ENCODE measurements at places on chromosomes 3 and 15.

- DNase-seq: no peak
Observed at GRCh38 chr15:40436892-40437751, 3.6 kb upstream of the BAHD1 start.

DNA sequence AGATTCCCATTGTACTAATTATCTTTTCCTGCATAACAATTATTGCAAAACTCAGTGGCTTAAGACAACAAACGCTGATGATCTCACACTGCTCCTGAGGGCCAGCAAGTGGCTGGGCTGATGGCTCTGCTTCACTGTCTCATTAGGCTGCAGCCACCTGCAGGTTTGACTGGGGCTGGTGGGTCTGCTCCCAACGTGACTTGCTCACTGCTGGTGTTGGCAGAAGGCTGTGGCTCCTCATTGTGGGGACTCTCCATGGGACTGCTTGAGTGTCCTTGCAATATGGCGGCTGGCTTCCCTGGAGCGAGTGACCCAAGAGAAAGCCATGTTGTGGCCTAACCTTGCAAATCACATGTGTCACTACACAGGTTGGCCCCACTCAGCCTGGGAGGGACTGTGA is 71.1 kb downstream of the PLXNA1 start:
- DNase-seq: no peak

DNA sequence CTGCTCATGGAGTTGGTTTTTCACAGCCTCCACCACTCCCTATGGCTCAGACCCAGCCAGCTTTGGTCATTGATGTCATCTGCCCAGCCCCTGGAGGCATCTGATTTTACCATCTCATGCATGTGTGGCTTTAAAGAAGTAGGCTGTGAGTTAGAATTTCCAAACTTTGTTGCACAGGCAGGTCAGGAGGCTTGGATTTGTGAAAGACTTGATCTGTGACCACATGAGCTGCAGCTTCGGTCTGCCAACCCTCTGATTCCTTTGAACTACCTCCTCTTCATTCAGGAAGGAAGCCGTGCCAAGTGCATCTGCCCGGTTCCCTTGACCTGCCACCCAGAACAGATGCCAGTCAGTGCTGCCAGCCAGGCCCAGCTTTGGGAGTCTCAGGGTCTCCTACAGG is 9.2 kb downstream of the CTXND1 start:
- no peak for DNase-seq

DNA sequence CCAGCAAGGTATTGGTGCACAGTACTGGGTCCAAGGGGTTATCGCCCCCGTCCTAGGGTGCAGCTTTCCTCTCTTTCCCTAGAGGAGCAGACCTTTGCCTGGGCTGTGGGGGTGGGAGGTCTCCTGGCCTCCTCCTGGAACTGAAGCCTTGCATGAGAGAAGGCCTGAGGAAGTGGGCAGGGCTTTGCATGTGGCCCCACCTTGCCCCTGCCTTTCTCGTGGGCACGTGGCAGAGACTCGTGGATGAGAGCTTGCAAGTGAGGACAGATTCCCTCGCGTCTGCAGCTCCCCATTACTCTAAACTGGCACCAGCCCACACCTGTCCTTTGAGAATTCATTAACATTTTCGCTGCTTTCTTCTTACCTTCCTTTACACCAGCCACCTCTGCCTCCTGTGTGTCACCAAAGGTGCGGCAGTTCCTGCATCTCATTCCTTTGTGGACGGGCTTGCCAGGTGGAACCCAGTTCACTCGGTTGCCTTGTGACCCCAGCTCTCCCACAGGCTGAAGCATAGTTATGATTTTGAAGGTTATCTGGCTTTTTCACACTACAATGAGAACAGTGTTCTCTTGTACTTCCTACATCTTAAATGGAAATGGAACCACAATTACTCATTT is 40.9 kb upstream of the NR2C2 start:
- DNase-seq: no peak

DNA sequence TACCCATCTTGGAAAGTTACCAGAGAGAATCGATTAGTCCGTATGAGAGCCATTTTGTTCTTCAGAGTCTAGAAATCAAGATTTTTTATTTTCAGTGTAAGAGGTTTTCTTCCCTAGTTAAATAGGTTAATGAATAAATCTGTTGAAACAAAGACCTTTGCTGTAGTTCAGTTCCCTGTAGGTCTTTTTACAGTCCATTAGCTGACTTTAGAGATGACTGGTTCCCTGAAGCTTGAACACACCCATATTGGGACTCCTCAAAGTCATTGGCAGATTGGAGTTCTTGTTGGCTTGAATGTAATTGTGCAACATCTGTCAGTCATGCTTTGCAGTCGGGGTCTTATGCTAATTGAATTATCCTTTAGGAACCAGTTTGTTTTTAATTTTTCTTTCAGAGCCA is 45.3 kb downstream of the SEMA6D start:
- DNase-seq: no peak

DNA sequence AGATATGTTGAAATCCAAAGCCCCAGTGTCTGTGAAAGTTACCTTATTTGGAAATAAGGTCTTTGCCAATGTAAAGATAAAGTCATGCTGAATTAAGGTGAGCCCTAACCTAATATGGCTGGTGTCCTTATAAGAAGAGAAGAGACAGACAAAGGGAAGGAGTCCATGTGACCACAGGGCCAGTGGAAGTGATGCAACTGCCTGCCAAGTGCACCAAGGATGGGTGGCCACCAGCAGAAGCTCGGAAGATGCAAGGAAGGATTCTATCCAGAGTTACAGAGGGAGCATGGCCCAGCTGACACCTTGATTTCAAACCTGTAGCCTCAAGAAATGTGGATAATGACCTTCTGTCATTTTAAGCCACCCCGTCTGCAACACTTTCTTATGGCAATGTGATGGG is 35.3 kb upstream of the PGPEP1L start:
- DNase-seq: no peak

GRCh38 chr3:66425032-66425431 is 75.8 kb downstream of the LRIG1 start:
- DNase-seq: no peak

DNA sequence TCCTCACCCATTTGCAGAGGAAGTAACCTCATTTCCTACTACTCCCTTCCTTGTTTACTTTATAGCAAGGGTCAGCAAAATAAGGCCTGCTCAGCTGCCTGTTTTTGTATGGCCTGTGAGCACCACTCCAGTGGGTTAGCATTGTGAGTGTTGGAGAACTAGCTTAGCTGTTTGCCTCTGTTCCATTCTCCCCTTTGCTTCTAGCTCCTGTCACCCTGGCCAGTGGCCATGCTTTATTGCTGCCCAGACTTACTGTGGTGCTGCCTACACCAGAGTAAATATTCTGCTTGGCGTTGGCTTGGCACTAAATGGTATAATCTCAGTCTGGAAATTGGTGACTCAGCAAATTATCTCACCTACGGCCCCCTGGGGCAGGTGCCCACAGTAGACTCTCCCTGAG is 8.8 kb downstream of the PDCD6IP start:
- DNase-seq: no peak
